ENCODE measurements at places on chromosomes 11 and 22.

DNA sequence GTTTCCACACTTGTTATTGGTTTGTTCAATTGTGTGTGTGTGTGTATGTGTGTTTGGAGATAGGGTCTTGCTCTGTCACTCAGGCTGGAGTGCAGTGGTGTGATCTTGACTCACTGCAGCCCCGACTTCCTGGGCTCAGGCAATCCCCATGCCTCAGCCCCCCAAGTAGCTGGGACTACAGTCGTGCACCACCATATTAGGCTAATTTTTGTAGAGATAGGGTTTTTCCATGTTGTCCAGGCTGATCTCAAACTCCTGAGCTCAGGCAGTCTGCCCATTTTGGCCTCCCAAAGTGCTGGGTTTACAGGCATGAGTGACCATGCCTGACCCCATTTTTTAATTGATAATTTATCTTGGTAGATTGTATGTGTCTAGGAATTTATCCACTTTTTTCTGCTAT, 263.7 kb downstream of the DYNC2H1 start:
- DNase-seq, result no peak

DNA sequence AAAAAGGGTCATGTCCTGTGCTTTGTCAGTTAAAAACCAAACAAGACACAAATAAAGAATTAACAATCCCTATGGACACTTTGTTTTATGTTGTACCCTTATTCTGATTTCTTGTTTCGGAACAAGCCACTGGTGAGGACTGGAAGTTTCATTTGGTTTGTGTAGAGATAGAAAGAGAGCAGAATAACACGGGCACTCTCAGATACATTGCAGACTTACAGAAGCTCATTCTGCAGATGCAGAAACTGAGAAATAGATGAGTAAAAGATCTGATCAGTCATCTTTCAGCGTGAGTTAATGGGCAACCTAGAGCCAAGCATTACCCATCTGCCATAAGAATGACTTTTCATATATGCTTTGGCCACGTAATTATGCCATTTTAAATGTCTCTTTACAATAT, 407.6 kb downstream of the RAB38 start:
- DNase-seq, result no peak

DNA sequence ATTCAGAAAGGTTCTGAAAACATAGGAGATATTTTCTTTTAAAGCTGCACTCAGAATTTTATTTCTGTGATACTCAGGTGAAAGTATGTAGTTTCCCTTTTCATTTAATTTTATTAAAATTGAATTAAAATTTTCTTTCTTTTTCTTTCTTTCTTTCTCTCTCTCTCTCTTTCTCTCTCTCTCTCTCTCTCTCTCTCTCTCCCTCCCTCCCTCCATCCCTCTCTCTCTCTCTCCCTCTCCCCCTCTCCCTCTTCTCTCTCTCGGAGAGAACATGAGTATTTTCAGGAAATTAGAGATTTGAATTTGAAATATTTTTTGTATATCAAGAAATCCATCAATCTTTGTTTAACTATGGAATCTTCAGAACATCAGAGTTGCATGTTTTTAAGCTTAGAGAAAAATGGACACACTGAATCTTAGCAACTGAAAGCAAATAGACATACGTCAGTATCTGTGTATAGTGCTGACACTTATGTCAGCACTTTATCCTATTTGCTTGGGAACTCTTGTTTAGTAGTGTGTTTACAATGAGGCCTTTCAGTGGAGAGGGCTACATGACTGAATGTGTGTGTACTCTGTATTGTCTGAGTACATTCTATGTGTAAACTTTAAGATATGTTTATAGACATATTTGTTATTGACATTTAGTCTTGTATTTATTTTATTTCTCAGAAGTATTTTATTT, 44.5 kb downstream of the PDE3B start:
- DNase-seq, result no peak

- DNase-seq, result peak; percentile 26
Measured at GRCh38 chr11:43947003-43947500, 4.6 kb downstream of the C11orf96 start.

GRCh38 chr11:126963603-126964363, 36.8 kb downstream of the KIRREL3 start:
- DNase-seq, result no peak

- DNase-seq, result peak; percentile 29
Measured at GRCh38 chr11:60872961-60873524, 5.7 kb downstream of the ZP1 start.

DNA sequence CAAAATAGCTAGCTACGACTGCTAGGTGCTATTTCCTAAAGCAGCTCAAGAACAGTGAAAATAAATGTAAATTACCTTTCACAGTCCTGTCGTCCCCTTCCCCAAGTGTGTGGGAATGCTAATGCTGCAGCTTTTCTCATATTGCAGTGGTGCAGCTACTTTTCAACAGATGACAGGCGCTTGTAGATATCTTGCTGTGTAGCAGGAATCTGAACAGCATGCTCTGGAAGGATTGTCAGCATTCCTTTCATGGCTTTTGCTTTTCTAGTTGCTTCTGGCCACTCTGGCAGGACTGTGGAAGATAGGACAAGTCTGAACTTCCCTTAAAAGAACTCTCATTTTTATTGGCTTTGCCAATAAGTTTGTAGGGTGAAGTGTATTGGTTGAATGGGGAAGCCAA, 18.8 kb downstream of the FAR1 start:
- DNase-seq, result no peak

- no peak for DNase-seq
Measured at GRCh38 chr11:75969626-75970308, 154.8 kb downstream of the UVRAG start.

DNA sequence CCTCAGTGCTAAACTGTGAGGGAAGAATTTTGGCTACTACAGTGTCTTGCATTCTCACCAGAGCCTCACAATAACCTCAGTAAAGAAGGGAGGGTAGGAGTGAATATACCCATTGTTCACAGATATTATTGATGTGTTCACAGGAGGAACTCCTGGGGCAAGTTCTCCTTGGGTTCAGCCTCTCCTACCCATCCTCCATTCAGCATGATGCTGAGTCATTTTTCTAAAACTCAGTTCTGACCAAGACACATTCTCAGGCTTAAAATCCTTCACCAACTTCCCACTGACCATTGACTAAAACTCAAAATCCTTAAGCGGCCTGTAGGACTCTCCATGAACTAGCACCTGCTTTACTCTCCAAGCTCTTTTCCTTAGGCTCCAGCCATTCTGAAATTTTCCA, 48.7 kb downstream of the SYTL2 start:
- DNase-seq, result no peak

GRCh38 chr11:59900366-59901126, 22.0 kb downstream of the OOSP3 start:
- no peak for DNase-seq

- no peak for DNase-seq
Measured at GRCh38 chr11:8031248-8032115, 44.3 kb downstream of the EIF3F start.

- DNase-seq, result no peak
Measured at GRCh38 chr22:39617970-39618757, 47.6 kb downstream of the CACNA1I start.
